ENCODE measurements at places on chromosomes 1 and 21.
A peak's percentile ranks its signal among the peaks of the same experiment; 100 is the strongest.

GRCh38 chr21:40067751-40068150, 200.5 kb downstream of the PCP4 start:
- DNase-seq, result no peak
- H3K27ac ChIP-seq, result no peak overlapping the region
- H3K36me3 ChIP-seq, result no peaks in the 10 kb centered on the region
- H3K4me3 ChIP-seq, result no peak overlapping the region
- H3K27me3 ChIP-seq, result peaks cover 6% of the 10 kb centered on the region
- no peaks in the 10 kb centered on the region for H3K4me1 ChIP-seq

DNA sequence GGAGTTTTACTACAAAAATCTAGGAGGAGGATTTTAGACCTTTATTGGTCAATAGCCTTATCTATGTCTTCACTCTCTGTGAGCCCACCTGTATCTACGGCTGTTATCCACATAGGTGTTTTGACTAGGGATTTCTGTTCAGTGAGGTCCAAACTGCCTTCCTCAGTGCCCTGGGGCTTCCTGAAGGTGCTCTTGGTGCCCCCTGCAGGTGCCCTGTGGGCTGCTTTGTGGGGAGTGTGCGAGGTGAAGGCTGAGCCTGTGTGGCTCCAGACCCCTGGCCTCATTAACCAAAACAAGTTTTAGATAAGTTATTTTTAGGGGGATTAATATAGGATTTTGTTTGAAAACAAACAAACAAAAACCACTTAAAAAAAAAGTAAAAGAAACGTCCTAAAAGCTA, 122.5 kb downstream of the KIF26B start:
- H3K27ac ChIP-seq, result no peak overlapping the region
- H3K4me3 ChIP-seq, result no peak overlapping the region
- no peaks in the 10 kb centered on the region for H3K36me3 ChIP-seq
- H3K27me3 ChIP-seq, result no peaks in the 10 kb centered on the region
- no peaks in the 10 kb centered on the region for H3K4me1 ChIP-seq

GRCh38 chr1:199184180-199184579, 545.3 kb downstream of the PTPRC start:
- H3K27ac ChIP-seq, result no peak overlapping the region
- no peak overlapping the region for H3K4me3 ChIP-seq
- no peaks in the 10 kb centered on the region for H3K36me3 ChIP-seq
- H3K4me1 ChIP-seq, result no peaks in the 10 kb centered on the region
- H3K27me3 ChIP-seq, result no peaks in the 10 kb centered on the region

DNA sequence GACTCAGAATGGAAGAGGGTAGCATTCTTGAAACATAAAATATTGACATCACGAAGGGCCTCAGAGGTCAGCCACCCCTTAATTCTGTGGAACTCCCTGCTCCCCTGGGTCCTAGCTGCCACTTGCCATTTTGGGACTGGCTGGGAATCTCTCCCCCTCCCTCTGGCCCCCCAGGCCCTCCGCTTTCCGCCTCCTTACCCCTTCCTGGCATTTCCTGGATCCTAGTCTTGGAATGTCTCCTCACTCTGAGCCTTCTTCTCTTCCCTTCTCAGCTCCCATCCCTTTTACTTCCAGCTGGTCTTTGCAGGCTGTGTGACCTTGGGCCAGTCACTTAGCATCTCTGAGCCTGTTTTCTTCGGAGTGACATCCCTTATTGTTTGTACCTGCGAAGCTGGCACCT, 4.5 kb downstream of the PADI1 start:
- H3K4me1 ChIP-seq, result peaks cover 5% of the 10 kb centered on the region
- no peaks in the 10 kb centered on the region for H3K36me3 ChIP-seq
- H3K4me3 ChIP-seq, result no peak overlapping the region
- DNase-seq, result no peak

DNA sequence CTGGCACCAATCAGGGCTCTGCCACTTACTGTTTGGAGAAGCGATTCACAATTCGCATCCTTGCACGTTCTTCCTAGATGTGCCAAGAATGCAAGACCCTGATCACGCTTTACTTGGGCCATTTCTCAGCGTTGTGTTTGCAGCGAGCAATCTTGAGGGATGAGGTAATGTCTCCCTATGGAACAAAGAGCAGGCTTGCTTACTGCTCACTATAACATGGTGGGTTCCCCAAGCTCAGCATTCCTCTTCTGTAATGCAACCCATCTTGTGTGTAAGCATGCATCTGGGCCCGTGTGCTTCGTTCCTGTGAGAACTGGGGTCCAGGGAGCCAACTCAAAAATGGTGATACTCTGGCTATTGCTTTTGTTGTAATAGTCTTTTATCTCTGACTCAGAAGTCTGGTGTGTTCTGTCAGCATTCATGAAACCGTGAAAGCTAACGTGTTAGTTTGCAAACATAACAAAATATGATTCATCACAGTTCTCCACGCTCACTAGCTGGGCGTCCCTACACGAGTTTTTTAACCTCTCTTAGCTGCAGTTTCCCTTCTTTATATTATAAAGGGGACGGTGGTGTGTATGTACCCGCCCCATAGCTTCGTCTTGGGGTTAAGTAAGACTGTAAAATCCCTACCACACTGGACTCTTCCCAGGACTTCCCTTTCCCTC, 33.3 kb downstream of the DNTTIP2 start:
- H3K4me1 ChIP-seq, result peaks cover 30% of the 10 kb centered on the region
- H3K36me3 ChIP-seq, result peaks cover under 1% of the 10 kb centered on the region
- no peaks in the 10 kb centered on the region for H3K27me3 ChIP-seq
- peak overlapping the region; percentile 67 for H3K4me3 ChIP-seq
- H3K27ac ChIP-seq, result peak overlapping the region; percentile 92
- DNase-seq, result no peak

DNA sequence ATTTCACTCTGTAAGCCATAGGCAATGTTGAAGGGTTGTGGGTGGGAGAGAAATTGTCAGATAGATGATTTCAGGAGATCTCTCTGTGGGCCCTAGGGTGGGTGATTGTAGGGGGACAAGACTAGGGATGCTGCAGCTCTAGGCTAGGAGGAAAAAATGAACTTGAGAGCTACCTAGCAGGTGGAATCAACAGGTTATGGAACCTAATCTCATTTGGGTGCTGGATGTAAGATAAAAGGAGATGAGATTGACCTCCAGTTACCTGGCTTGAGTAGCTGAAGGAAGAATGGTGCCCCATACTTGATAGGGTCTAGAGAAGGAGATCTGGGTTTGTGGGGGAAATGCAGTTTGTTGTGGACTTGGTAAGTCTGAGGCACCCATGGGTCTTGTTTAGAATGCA, 396.5 kb downstream of the RRAGC start:
- peaks cover under 1% of the 10 kb centered on the region for H3K27me3 ChIP-seq
- no peak for DNase-seq
- H3K4me3 ChIP-seq, result no peak overlapping the region
- H3K36me3 ChIP-seq, result no peaks in the 10 kb centered on the region
- no peaks in the 10 kb centered on the region for H3K4me1 ChIP-seq

DNA sequence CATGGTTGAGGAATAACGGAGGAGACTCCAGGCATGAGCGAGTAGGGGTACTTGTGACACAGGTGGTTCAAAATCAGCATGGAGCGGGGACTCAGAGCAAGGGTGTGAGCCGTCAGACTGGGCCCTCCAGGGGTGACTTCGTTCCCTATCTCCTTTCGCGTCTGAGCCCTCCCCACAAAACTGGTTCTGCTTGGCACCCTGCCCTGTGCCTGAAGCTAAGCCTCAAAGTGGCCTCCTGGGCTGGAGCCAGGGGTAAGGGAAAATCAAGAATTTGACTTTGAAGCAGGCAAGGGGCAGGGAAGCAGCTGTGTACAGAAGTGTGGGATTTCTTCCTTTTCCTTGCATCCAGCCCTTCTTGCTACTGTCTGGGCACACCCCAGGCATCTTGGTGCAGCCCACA, 331.5 kb upstream of the AJAP1 start:
- no peaks in the 10 kb centered on the region for H3K4me1 ChIP-seq
- no peak overlapping the region for H3K27ac ChIP-seq
- DNase-seq, result no peak
- peaks cover 7% of the 10 kb centered on the region for H3K27me3 ChIP-seq
- H3K36me3 ChIP-seq, result no peaks in the 10 kb centered on the region

- H3K27ac ChIP-seq, result no peak overlapping the region
- H3K27me3 ChIP-seq, result no peaks in the 10 kb centered on the region
- H3K4me1 ChIP-seq, result no peaks in the 10 kb centered on the region
- DNase-seq, result no peak
- no peak overlapping the region for H3K4me3 ChIP-seq
- H3K36me3 ChIP-seq, result peaks cover 3% of the 10 kb centered on the region
Observed at GRCh38 chr1:225554216-225554812, 98.6 kb downstream of the ENAH start.

DNA sequence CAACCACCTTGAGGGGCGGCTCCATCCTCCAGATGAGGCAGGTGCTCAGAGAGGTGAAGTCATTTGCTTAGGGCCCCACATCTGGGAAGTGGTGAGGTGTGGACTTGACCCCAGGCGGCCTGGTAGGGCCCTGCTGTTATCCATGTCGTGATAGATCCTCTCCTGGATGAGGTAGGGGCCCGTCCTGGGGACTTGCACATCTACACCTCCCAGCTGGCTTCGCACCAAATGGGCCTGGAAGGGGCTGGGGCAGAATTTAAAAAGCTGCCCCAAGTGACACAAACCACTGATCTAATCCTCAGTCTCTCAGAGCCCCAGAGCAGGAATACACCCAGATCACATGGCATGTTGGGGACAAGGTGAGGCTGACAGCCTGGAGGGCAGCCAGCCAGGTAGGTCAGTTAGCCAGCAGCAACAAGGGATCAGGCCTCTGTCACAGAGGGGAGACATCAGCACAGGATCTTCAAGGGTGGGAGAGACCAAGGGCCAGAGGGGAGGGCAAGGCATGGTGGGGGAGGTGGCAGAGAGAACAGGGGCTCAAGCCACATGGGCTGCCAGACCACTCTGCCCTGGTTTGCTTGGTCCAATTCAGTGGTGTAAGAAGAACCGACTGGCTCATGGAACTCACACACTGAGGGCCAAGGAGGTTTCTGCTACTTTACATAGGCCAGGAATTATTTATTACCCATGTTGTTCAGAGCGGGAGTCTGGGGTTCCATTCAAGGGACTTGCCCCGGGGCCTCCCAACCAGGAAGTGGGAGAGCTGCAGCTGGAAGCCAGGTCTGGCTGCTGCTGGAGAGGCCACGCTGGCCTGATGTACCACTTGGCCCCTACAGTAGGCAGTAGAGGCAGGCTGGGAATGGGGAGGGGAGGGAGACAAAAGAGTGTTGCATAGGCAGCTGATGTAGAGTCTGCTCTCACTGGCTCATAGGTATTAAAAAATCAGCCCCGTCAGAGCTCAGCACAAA, 12.1 kb downstream of the LRP8 start:
- H3K36me3 ChIP-seq, result no peaks in the 10 kb centered on the region
- H3K27me3 ChIP-seq, result no peaks in the 10 kb centered on the region
- H3K4me1 ChIP-seq, result peaks cover 4% of the 10 kb centered on the region
- H3K4me3 ChIP-seq, result no peak overlapping the region

GRCh38 chr1:248136811-248137210, 8.1 kb upstream of the OR2M5 start:
- DNase-seq, result no peak
- no peaks in the 10 kb centered on the region for H3K36me3 ChIP-seq
- H3K4me1 ChIP-seq, result no peaks in the 10 kb centered on the region
- H3K27me3 ChIP-seq, result no peaks in the 10 kb centered on the region
- no peak overlapping the region for H3K4me3 ChIP-seq

DNA sequence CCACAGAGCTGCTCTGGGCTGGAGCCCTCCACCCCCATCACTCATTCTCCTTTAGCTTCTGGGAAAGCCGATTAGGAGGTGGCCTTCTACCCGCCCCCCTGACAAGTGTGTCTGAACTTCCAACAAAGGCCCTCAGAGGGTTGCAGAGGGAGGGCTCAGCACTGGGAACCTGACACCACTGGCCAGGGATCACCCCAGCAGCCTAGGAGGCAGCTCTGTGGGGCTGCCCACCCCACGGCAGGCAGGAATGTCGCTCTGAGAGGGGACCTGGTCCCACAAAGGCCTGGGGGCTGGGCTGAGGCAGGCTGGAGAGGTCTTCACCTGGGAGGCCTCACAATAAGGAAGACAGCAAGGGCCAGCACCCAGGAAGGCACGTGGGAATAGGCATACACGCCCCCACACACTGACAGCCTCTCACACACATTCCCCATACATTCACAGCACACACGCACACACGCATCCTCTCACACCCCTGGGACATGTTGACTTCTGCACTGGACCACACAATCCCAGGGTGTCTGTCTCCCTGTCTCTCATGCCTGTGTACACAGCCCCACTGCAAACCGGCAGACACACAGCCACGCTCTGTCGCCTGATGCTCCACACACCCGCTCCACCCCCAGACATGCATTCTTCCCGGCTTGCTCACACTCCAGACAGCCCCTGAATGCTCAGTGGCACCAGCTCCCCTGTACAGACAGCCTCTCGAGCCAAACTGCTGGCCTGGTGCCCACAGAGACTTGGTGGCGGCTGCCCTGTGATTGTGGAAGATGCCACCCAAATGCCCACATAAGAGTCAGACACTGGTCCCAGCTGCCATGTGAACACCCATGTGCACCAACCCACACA, 30.7 kb downstream of the DMBX1 start:
- no peak overlapping the region for H3K4me3 ChIP-seq
- H3K27me3 ChIP-seq, result peaks cover 12% of the 10 kb centered on the region
- peaks cover 42% of the 10 kb centered on the region for H3K4me1 ChIP-seq
- no peak overlapping the region for H3K27ac ChIP-seq
- H3K36me3 ChIP-seq, result no peaks in the 10 kb centered on the region

- no peak overlapping the region for H3K27ac ChIP-seq
- H3K4me1 ChIP-seq, result peaks cover 27% of the 10 kb centered on the region
- no peaks in the 10 kb centered on the region for H3K36me3 ChIP-seq
- DNase-seq, result peak; percentile 77
- H3K4me3 ChIP-seq, result no peak overlapping the region
Observed at GRCh38 chr1:161978011-161978790, 45.5 kb downstream of the OLFML2B start.

GRCh38 chr1:115314092-115314491, 24.0 kb downstream of the NGF start:
- no peaks in the 10 kb centered on the region for H3K36me3 ChIP-seq
- no peak for DNase-seq

GRCh38 chr21:42141643-42142042, 70.5 kb downstream of the UMODL1 start:
- H3K27ac ChIP-seq, result no peak overlapping the region
- H3K4me1 ChIP-seq, result peaks cover 3% of the 10 kb centered on the region
- H3K36me3 ChIP-seq, result no peaks in the 10 kb centered on the region

DNA sequence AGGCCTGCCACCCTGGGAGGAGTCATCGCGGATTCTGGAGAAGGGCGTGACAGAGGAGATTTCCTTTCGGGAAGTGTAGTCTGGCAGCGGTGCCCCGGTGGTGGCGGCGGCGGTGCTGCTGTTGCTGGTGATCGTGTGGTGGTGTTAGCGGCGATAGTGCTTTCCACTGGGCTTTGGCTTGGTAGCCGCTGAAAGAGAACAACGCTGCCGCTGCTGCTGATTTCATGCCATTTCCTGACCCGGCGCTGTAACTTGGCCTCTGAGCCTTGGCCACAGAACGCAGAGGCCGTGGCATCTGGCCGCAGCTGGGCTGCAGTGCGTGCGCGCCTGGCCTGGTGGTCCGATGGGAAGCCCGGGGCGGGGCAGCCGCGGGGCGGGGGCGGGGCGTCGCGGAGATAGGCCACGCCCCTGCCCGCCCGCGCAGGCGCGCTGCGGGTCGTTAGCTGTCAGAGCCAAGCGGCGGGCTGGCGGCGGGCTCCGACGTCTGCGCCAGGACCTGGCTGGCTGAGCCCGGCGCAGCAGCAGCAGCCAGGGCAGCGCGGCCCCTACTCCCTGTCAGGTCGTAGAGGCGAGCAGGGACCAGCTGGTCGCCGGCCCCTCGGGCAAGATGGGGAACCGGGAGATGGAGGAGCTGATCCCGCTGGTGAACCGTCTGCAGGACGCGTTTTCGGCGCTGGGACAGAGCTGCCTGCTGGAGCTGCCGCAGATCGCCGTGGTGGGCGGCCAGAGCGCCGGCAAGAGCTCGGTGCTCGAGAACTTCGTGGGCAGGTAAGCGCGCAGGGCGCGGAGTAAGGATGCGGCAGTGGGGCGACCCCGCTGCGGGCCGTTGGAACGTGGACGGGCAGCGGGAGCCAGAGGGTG, at the start of gene DNM3:
DNM3 (plus strand) TSS at position 449 of the 861 bp plus-strand sequence; CDS start at position 608, 159 bp downstream.
- peaks cover 12% of the 10 kb centered on the region for H3K4me1 ChIP-seq
- peak within 1 kb of the TSS; percentile 73 for H3K4me3 ChIP-seq
- H3K27me3 ChIP-seq, result no peaks in the 10 kb centered on the region
- H3K27ac ChIP-seq, result peak within 1 kb of the TSS; percentile 47
- H3K36me3 ChIP-seq, result no peaks in the 10 kb centered on the region

Data from suprapubic skin (tissue), 4 donors.